GM13977 (cell line): ENCODE measurements at places on chromosomes 1 and 21.

DNA sequence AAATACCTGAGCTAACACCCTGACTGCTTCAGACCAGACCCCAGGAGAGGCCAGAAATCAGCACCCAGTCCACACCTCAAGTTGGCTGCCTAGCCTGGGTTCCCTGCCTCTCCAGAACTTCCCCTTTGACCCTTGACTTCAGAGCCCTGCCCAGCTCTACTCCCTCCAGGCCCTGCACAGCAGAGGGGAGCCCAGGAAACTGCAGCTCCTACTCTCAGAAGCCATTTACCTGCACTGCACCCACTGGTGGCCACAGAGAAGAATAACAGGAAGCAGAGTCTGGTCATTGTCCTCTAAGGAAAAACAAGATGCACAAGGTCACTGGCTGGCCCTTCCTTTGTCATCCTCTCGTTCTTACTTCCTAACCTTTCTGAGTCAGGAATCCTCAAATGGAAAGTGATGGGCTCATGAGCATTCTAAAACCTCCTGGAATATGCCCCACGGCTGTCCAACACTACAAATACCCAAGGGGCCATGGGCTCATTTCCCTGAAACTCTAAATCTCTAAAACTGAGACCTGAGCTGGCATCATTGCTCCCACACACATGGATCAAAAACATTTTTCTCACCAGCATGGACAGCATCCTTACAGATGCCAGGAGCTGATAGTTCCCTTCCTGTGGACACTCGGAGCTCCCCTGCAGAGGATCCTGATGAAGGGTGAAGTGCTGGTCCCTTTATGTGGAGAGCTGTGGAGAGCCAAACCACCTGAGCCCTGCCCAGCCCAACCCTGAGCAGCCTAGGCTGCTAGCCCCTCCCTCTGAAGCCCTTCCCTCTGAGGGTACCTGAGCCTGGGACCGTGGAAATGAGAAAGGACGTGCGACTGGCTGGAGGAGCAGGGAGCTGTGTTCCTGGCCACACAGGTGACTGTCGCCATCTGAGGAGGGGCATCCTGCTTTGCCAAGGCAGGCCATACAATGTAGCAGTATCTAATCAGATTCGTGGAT, at the start of gene ITLN2:
Gene ITLN2 (minus strand): TSS at position 652 of the 947 bp plus-strand sequence. CDS start 68 bp downstream, at position 584.
- DNase-seq: peak; percentile 70

DNA sequence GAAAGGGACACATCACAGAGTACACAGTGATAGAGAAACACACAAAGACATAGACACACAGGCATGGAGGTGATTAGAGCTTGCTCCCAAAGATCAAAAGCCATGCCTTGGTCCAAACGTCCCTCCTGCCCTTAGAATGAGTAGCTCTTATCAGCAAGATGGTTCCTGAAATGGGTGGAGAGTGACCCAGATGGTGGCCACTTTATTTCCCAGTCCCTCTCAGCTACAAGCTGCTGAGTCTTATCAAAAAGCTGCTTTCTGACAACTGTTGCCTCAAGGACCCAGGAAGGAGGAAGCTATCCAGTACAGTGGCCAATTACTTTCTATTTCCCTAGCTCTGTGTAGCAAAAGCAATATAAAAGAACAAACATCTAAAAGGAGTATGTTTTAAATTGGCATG, 7.7 kb upstream of the CLCA1 start:
- no peak for DNase-seq

- DNase-seq: no peak
Measured at GRCh38 chr21:21028275-21028820, 30.1 kb downstream of the NCAM2 start.

DNA sequence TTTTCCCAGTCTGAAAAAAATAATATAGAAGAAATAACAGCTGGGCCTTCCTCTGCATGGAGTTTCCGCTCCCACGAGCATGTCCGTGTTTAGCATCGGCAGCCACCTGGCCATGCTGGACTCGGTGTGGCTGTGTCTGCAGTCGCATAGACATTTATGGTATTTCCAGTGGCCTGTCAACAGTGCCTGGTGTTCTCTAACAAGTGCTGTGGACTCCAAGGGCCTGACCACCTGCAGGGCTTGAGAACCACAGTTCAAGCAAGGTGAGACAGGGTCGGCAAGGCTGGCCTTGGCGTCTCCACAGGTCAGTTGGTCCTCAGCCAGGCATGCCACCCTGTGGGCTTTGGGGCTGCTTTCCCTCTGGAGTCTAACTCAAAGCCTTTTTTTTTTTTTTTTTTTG, 124.8 kb downstream of the PGBD5 start:
- no peak for DNase-seq

DNA sequence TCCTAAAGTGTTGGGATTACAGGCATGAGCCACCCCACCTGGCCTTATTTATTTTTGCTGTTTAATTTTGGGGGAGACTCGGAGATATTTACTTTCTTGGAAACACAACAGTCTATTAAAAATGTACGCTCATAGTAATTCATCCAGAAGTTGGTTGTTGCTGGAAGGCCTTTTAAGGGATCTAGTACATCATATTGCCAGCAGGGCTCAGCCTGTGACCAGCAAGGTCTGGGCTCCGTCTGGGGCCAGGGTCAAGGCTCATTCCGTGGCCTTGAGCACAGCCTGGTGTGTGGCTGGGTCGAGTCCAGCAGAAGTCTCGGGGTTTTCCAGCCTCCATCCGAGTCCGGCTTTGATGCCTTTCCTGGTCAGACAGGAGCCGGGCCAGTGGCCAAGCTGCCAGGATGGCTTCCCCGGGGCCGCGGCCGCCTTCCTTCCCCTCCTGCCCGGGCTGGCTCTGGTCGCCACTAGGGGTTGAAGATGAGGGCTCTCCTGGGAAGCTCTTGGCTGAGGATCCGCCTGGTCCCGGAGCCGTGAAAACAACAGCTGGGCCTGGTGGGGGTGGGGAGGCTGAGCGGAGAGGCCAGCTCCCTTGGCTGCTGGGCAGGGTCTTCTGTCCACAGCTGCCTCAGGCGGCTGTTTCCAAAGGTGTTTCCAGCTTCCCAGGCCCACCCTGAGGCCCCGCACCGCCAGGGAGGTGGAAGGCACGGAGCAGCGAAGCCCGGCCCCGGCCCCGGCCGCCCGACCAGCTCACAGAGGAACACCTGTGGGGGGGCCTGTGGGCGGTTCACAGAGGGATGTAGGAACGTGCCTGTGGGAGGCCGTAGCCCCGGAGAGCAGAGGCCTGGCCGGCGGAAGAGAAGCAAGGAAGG, 5.1 kb upstream of the VWA1 start:
- peak; percentile 28 for DNase-seq

DNA sequence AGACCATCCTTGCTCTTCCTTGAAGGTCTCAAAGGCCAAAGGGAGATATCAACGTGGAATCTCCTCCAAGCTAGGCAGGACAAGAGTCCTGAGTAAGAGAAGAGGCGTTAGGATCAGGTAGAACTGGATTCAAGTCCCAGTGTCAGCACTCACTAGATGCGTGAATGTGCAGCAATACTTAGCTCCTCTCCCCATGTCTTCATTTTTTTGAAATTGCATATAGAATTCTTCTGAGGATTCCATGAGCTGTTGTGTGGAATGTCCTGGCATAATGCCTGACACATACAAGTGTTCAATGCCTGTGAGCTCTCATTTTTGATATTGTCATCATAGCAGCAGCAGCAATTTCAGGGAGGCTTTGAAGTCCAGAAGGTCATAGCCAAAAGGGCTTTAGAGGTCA, 333.2 kb downstream of the KCNH1 start:
- no peak for DNase-seq

GRCh38 chr1:35931446-35932157, 697 bp downstream of the AGO3 start:
- DNase-seq: peak; percentile 24

DNA sequence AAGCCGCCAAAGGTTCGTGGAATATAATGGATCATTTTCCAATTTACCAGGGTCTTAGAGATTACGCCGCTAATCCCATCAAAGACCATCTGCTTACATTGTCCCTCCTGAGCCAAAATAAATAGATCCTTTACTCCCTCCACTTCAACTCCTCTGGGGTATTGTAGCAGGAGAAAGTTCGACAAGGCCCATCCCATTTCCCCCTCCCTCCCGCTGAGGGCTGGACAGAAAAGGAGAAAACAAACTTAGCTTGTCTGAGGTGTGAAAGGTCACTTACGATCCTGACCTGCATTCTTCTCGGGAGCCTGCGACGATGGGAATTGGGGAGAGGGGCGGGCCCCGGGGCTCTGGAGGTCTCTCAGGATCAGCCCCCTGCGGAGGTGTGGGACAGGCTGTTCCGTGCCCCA, 60.8 kb downstream of the MEF2D start:
- no peak for DNase-seq

- no peak for DNase-seq
Measured at GRCh38 chr1:154155251-154155650, 378 bp upstream of the NUP210L start.

DNA sequence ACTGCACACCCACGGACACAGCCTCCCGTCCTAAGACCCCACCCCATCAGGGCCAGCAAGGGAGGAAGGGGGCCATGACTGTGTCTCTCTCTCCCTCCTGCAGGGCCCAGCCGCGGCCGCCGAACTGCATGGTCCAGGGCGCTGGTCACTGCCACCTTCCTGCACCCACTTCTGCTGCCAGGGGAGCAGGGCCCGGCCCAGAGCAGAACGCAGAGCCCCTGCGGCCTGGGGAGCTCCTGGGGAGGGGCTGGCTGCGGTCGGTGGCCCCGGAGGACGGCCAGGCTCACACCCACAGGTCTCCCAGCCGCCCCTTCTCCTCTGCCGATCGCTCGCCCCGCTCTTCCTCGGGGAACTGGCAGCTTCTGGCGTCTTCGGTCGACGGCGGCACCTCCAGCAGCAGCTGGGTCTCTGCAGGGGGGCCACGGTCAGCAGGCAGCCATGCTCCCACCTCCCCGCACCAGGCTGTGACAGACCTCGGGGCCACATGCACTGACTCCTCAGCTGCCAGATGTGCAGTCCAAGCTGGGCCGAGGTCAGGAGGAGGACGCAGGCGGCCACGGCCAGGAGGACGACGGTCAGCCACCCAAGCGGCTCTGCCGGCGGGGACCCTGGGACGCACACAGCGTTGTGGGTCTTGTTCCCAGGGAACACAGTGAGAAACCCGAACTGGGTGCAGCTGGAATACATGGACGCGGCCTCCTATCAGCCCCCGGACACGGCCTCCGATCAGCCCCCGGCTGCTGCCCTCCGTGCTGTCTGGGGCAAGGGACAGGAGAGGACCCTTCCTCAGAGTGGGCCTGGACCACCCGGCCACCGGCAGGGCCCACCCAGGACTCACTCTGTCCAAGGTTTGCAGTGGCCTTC, 2.6 kb downstream of the TNFRSF18 start:
- no peak for DNase-seq

- DNase-seq: no peak
Measured at GRCh38 chr1:187840557-187840956, 1011.8 kb downstream of the PLA2G4A start.

GRCh38 chr1:14987829-14988603, 165.5 kb upstream of the TMEM51 start:
- no peak for DNase-seq

GRCh38 chr1:209428241-209428921, 155.1 kb upstream of the CAMK1G start:
- DNase-seq: no peak

DNA sequence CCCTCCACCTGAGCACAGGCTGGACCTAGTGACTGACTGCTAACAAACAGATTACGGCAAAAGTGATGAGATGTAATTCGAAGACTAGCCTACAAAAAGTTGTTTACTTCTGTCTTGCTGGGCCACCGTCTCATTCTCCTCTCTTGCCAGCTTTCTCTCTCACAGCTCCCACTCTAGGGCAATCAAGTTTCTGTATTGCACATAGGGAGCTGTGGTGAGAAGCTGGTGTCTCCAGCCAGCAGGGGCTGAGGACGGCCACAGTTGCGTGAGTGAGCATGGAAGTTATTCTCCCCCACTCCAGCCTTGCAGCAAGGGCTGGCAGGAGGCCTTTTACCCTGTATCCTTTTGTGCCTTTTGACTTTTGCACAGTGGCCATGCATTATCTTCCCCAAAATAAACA, 8.6 kb upstream of the COL6A2 start:
- DNase-seq: no peak

DNA sequence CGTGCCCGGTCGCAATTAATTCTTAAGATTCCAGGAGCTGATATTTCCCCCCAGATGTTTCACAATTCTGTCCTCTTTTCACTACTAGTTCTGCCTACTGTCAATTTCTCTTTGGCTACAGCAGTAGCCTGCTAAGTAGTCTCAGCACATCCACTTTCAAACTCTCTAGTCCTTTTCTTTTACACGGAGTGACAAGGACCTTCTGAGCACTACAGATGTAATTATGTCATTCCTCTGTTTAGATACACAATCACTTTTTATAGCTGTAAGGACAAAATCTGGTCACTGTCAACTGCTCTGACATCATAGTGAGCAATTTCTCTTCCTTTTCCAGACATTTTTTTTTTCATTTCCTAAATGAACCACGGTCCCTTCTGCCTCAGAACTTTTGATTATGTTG, 421.7 kb upstream of the CHRM3 start:
- no peak for DNase-seq

- no peak for DNase-seq
Measured at GRCh38 chr21:35982717-35983116, 77.6 kb downstream of the SETD4 start.

- DNase-seq: peak; percentile 57
Measured at GRCh38 chr1:8970870-8971337, 25.2 kb downstream of the CA6 start.

DNA sequence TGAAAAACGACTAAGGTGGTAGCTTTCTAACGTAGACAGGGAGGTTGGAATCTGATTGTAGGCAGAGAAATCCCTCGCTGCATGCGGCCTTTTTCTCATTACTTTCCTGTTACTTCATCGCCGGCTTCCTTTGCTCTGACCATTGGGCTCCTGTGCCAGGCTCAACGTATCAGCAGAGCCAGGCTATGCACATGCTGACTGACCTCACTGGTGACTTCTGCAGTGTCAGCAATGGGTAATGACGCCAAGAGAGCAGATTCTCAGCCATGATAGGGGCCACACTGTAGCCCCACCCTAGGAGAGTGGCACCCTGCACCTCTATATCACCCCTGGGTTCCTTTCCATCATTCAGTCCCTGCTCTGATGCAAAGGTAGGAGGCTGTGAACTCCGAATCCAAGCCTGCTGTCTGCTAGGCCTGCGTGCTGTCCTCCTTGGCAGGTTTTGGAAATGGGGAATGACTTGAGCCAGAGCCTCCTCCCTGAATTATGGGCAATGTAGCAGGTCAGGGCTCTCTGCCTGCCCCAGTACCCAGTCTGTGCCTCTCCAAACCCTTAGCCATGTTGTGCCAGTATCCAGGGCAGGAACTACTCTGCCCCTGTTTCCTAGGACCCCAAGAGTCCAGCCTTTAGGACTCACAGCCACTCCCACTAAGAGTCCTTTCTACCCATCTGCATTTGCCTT, 11.4 kb downstream of the PPFIA4 start:
- DNase-seq: no peak

DNA sequence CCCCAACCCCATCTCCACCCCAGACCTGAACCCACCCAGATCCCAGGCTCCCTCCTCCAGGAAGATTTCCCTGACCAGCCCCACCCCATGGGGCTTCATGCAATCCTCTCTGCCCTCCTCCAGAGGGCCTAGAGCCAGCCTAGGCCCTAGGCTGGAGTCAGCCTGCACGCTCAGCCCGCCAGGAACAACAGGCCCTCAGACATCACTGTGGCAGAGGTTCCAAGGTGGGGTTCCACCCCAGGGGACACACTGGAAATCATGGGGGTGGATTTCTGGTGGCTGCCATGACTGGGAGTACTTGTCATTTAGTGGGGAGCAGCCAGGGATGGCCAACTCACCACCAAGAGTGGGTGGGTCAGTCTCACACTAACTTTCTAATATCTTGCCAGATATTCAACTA, 122.0 kb downstream of the GLIS1 start:
- DNase-seq: no peak
